GM12878 (cell line): ENCODE measurements at places on chromosomes 2 and 18. TPM values are rescaled to one million over a fixed set of nuclear protein-coding genes. Genes with fewer than 3 reads are reported as not detected.

Gene ATP6V1B1
- not detected in 2 replicates for total RNA-seq

DNA sequence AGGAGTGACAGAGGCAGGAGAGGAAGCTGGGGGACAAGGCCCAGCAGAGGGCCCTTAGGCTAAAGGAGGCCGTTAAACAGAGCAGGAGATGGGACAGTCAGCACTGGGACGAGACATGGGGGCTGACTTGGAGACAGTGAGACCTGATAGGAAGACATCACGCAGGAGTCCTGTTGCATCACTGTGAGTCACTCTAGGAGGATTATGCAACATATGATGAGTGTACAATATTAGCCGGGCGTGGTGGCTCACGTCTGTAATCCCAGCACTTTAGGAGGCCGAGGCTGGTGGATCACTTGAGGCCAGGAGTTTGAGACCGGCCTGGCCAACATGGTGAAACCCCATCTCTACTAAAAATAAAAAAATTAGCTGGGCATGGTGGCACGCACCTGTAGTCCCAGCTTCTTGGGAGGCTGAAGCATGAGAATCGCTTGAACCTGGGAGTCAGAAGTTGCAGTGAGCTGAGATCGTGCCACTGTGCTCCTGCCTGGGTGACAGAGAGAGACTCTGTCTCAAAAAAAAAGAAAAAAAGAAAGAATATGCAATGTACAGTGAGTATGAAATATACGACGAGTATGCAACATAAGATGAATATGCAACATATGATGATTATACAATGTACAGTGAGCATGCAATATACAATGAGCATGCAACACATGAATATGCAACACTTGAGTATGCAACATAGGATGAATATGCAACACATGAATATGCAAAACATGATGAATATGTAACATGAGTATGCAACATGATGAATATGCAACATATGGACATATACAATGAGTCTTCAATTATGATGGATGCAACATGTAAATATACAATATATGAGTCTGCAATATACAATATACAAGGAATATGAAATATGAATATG lies 83.3 kb upstream of the ID2 start:
- no peak overlapping the region for H3K27ac ChIP-seq
- peaks cover 3% of the 10 kb centered on the region; the same call in 1 of the 2 replicates for H3K4me1 ChIP-seq
- no peaks in the 10 kb centered on the region for H3K36me3 ChIP-seq

Gene MAL
- 1.2 and 1.8 TPM in 2 replicates for total RNA-seq

- no peak for DNase-seq
- H3K27ac ChIP-seq = no peak overlapping the region
- no peaks in the 10 kb centered on the region for H3K4me1 ChIP-seq
- peaks cover 11% of the 10 kb centered on the region for H3K27me3 ChIP-seq
- no peaks in the 10 kb centered on the region for H3K36me3 ChIP-seq
Measured at GRCh38 chr2:136770384-136770783, 5.0 kb downstream of the THSD7B start.
